ENCODE measurements at places on chromosomes 3 and 15. TPM values are rescaled to one million over a fixed set of nuclear protein-coding genes. Genes with fewer than 3 reads are reported as not detected.

Gene ESYT3
- 0.17 TPM for total RNA-seq

Gene TKT
- 447 TPM for total RNA-seq

Gene SLCO2A1
- 0.02 TPM for total RNA-seq

Gene IQGAP1
- 39.7 TPM for total RNA-seq

Gene MUC20
- 0.17 TPM for total RNA-seq

Gene ANKRD63
- 0.37 TPM for total RNA-seq

Gene CXCR6
- total RNA-seq: not detected

Gene POLQ
- total RNA-seq: 5.4 TPM

Gene ZNF660
- total RNA-seq: 0.08 TPM

Gene CPLX3
- total RNA-seq: not detected

Gene HRH1
- 1.9 TPM for total RNA-seq

Gene PCLAF
- total RNA-seq: 274 TPM

Gene CLDN16
- total RNA-seq: 0.15 TPM

Gene CCDC54
- not detected for total RNA-seq

Gene PARP6
- 19.0 TPM for total RNA-seq

Gene GNAI2
- 127 TPM for total RNA-seq

Gene COL6A5
- not detected for total RNA-seq

Gene DUOX2
- 0.04 TPM for total RNA-seq

Gene HESX1
- total RNA-seq: not detected

Gene ZDHHC19
- total RNA-seq: not detected

Gene GOLGA8G
- total RNA-seq: 0.16 TPM

Gene VEPH1
- total RNA-seq: 8.9 TPM

Gene GABRR3
- total RNA-seq: not detected

Gene ARPP21
- total RNA-seq: 0.41 TPM

Gene MAPKAPK3
- total RNA-seq: 25.5 TPM

Gene GPR171
- not detected for total RNA-seq

Gene P2RY1
- 0.90 TPM for total RNA-seq

Gene FOXB1
- not detected for total RNA-seq

Gene CSTA
- 62.1 TPM for total RNA-seq

Gene CCRL2
- 6.6 TPM for total RNA-seq

Gene GRK7
- not detected for total RNA-seq

Gene ZNF385D
- total RNA-seq: not detected

Gene NLGN1
- 16.9 TPM for total RNA-seq

Gene FRMD5
- 1.1 TPM for total RNA-seq

Gene IL17RE
- total RNA-seq: not detected
